ENCODE measurements at places on chromosomes 5 and 9.

- DNase-seq = no peak
Observed at GRCh38 chr5:15206133-15206532, 293.8 kb upstream of the FBXL7 start.

DNA sequence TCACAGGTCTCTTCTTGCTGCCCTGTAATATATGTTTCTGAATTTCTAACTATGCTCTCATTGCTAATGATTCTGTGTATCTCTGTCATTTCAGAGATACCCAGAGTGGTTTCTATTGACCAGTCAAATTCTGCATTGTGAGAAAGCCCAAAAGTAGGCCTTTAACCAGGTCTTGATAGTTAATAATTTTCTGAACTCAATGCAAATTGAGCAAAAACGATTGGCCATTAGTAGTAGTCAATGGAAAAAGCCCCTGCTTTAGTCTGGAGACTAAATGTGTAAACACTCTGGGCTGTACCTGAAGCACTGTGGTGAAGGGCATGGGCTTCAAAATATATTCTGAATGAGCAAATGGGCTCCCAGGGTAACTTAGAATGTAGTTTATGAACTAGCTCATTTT is 307.6 kb downstream of the ARL15 start:
- no peak for DNase-seq

DNA sequence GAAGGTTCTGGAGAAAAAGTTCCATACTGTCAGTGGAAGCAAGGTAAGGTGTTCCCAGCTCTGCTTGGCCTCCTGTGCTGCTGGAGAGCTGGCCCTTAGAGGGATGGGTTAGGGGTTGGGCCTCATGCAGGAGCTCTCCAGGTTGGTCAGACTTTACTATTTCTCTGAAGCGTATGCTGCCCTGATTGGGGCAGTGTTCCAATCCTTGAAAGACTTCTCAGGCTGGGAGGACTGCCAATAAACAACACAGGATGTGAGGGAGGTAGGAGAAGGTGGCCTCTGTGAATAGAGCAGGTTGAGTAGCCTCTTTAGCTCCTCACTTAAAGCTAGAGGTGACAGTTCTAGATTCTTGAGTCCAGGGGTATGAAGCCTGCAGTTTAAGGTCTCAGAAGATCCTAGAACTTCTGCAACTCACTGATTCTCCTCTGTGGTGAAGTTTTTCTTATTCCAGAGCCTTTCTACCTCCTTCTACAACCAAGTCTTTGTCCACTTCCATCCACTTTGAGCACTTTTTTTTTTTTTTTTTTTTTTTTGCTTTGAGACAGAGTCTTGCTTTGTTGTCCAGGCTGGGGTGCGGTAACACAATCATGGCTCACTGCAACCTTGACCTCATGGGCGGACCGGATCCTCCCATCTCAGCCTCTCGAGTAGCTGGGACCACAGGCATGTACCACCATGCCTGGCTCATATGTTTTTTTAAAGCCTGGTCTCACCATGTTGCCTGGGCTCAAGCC is 3.0 kb downstream of the HNRNPAB start:
- no peak for DNase-seq

DNA sequence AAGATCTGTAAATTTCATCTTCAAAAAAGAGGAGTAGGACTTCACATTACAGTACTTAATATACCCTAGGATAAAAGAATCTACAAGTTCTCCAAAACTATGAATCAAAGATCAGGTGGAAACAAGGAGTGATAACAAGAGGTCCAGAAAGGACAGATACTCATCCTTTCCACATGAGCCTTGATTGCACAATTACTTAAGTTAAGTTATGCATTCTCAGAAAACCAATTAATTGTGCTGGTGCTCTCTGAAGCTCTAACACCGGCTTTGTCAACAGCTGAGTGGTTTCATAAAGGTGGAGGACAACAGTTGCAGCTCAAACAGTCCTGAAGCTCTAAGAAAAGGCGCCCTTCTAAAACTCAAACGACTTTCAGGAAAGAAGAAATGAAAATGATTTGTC is 251.9 kb downstream of the BNC2 start:
- no peak for DNase-seq

DNA sequence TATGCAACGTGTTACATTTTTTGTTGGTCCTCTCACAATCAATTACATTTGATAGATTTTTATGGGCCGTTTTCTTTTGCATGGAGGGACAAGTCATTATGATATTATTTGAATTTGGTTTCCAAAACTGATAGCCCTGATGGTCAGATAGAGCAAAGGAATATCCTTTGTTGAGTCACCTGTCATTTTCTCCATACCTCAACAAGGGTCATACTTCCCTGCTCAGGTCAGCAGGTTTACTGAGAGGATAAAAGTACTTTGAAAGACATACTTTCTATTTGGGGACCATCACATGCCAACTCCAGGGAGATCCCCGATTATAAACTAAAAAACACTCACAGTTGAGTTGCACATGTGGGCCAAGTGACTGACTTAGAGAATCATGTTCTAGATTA is 132.9 kb downstream of the SUSD1 start:
- DNase-seq = no peak

GRCh38 chr9:71233646-71234045 is 112.2 kb upstream of the TRPM3 start:
- DNase-seq = no peak

- DNase-seq = no peak
Observed at GRCh38 chr5:139426203-139426885, 13.0 kb downstream of the DNAJC18 start.

GRCh38 chr9:85895685-85896084 is 45.3 kb upstream of the NAA35 start:
- DNase-seq = no peak

Data from globus pallidus (tissue), 1 donor.